ENCODE measurements at places on chromosomes 6 and 20. TPM values are rescaled to one million over a fixed set of nuclear protein-coding genes. Genes with fewer than 3 reads are reported as not detected.

HRH3 gene
- not detected for polyA plus RNA-seq

BMP7 gene
- not detected for polyA plus RNA-seq

RRP36 gene
- 65.5 TPM for polyA plus RNA-seq

GNMT gene
- polyA plus RNA-seq = not detected

DSP gene
- not detected for polyA plus RNA-seq

CD93 gene
- not detected for polyA plus RNA-seq
